ENCODE measurements at places on chromosomes 5 and 9.

DNA sequence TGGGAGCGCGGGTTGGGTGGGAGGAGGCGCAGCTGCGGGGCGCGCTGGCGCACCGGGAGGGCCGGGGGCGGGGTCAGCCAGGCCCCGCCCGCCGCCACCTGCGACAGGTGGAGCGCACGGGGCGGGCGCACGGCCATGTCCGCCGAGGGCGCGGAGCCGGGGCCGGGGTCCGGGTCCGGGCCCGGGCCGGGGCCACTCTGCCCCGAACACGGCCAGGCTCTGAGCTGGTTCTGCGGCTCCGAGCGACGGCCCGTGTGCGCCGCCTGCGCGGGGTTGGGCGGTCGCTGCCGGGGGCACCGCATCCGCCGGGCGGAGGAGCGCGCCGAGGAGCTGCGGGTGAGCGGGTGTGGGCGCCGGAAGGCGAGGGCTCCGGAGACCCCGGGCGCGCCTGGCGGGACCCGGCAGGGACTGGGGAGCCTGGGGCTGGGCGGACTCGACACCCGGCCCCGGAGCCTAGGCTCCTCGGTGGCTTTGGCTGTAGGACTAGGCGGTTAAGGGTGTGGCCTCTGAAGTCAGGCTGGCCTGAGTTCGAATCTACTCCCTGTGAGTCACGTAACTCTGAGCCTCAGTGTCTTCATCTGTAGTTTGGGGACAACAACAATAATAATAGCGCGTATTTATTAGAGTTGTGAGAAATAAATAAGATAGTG, at the start of gene BSPRY:
TSS of gene BSPRY (plus strand) at position 97 of the 650 bp plus-strand sequence. CDS start at position 136, 39 bp downstream.
- H3K27me3 ChIP-seq, result peaks cover 58% of the 10 kb centered on the region
- no peaks in the 10 kb centered on the region for H3K4me1 ChIP-seq
- no peaks in the 10 kb centered on the region for H3K36me3 ChIP-seq
- DNase-seq, result no peak
- H3K27ac ChIP-seq, result no peak within 1 kb of the TSS
- H3K4me3 ChIP-seq, result peak within 1 kb of the TSS; percentile 33

- no peaks in the 10 kb centered on the region for H3K27me3 ChIP-seq
- H3K36me3 ChIP-seq, result no peaks in the 10 kb centered on the region
- H3K4me3 ChIP-seq, result no peak overlapping the region
- H3K27ac ChIP-seq, result no peak overlapping the region
These were observed 120.2 kb upstream of the PJA2 start for GRCh38 chr5:109529987-109530386.

- H3K4me1 ChIP-seq, result no peaks in the 10 kb centered on the region
- no peak for DNase-seq
- no peak overlapping the region for H3K4me3 ChIP-seq
- H3K36me3 ChIP-seq, result no peaks in the 10 kb centered on the region
- H3K27me3 ChIP-seq, result no peaks in the 10 kb centered on the region
- H3K27ac ChIP-seq, result no peak overlapping the region
These were observed 359.5 kb downstream of the TMEM167A start for GRCh38 chr5:82717738-82718137.

DNA sequence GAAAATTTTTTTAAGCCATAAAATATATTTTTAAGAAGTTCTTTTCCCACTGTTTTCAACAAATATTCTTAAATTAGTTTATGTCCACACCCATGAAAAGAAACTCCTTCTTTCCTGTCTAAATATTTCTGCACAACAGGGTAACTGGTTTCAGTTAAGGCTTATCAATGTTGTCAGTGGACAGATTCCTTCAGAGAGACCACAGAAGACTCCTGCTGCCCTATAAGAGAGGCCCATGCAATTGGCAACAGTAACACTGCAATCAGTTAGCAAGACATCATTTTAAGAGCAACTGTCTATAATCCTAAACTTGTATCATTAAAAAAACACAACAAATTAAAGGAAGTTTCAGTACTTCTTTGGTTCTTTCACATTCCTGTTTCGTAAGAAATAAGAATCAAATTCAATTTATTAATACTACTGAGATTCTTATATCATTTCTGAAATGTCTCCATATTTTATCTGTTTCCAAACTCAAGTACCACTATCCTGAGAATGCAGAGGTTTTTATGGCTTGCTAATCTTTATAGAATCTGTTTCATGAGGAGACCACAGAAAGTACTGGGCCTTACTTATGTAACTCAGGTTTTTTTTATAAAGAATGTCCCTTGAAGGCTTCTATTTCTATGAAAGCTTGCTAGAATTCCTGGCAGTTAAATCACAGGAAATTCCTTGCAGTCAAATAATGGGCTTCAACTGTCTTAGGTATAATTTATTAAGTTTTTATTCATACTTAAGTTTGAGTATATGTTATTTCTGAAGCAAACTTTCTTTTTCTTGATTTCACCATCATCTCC, 240.2 kb downstream of the RFX3 start:
- DNase-seq, result peak; percentile 71
- H3K27me3 ChIP-seq, result no peaks in the 10 kb centered on the region
- H3K4me3 ChIP-seq, result no peak overlapping the region
- no peaks in the 10 kb centered on the region for H3K4me1 ChIP-seq
- H3K27ac ChIP-seq, result no peak overlapping the region

GRCh38 chr5:9170026-9170425, 375.8 kb downstream of the SEMA5A start:
- no peaks in the 10 kb centered on the region for H3K36me3 ChIP-seq
- H3K27me3 ChIP-seq, result no peaks in the 10 kb centered on the region

- H3K27ac ChIP-seq, result no peak overlapping the region
- DNase-seq, result no peak
- H3K36me3 ChIP-seq, result no peaks in the 10 kb centered on the region
- H3K4me1 ChIP-seq, result peaks cover 12% of the 10 kb centered on the region
These were observed 1.0 kb downstream of the CYSTM1 start for GRCh38 chr5:140176031-140176387.

DNA sequence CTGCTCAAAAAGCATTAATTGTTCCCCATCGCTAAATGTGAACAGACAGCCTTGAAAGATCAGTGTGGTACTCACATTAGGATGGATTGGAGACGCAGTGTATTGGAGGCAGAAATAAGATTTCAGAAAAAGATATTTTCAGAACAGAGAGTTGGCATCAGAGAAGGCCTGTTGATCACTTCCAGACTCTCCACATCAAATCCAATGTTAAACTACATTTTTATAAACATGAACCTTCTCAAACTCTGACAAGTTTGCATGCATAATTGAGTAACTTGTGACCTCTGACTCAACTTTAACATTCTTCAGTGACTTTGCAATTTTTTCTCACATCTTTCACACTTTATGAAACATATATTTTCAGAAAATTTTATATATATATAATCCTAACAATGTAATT, 919.6 kb upstream of the SEMA6A start:
- DNase-seq, result no peak
- no peaks in the 10 kb centered on the region for H3K36me3 ChIP-seq
- H3K27me3 ChIP-seq, result no peaks in the 10 kb centered on the region
- H3K27ac ChIP-seq, result no peak overlapping the region
- H3K4me3 ChIP-seq, result no peak overlapping the region

- no peak overlapping the region for H3K27ac ChIP-seq
- H3K27me3 ChIP-seq, result no peaks in the 10 kb centered on the region
- H3K4me1 ChIP-seq, result no peaks in the 10 kb centered on the region
- H3K36me3 ChIP-seq, result no peaks in the 10 kb centered on the region
- DNase-seq, result no peak
- H3K4me3 ChIP-seq, result no peak overlapping the region
These were observed 153.3 kb upstream of the IZUMO3 start for GRCh38 chr9:24698881-24699518.

DNA sequence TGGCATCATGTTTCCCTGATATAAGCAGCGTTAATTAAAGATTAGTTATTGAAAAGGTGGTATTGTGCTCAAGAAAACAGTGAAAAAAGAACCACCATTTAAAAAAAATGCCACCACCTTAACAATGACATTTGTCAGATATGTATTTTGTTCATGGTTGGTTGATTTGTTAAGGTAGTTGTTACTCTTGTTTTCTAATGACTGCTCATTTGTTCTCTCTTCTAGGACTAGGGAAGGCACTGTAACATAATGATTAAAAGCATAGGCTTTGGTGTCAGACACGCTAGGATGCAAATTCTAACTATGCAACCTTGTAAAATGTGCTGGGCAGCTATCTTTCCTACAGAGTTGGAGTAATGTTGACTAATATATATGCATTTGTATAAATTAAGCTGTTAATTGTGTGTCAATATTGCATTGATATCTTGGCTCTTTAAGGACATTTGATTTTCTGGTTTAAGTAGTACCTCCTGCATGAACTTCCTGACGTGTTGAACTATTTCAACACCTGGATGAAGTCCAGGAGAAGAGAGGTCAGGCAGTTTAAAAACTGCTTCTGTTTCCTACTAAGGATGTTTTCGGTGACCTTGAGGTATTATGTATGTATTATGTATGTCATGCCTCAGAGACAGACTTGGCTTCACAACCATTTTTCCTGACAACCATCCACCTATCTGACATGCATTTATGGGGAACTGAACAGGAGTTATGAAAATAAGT, 77.8 kb downstream of the MUSK start:
- H3K36me3 ChIP-seq, result no peaks in the 10 kb centered on the region
- no peak for DNase-seq
- H3K27ac ChIP-seq, result peak overlapping the region; percentile 80
- no peak overlapping the region for H3K4me3 ChIP-seq

DNA sequence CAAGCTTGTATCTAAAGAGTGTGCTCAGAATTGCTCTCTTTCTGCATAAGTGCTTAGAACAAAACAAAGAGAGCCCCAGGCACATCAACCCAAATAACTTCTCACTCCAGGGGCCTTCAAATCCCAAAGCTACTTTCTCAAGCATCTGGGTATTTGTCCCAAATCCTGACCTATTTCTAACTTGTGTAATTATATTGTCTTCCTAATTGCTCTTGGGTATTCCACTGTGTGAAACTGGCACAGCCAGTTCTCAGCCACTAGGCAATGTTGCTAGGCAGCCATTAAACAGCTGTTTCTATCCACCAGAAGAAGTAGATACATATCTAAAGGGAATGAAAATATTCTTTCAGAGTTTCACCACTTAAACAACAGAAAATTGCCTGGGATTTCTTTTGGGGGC, 198.8 kb downstream of the PRELID2 start:
- no peak for DNase-seq
- no peak overlapping the region for H3K4me3 ChIP-seq
- no peak overlapping the region for H3K27ac ChIP-seq

GRCh38 chr9:7622481-7622880, 177.1 kb downstream of the DMAC1 start:
- no peaks in the 10 kb centered on the region for H3K36me3 ChIP-seq
- H3K4me1 ChIP-seq, result no peaks in the 10 kb centered on the region
- H3K27ac ChIP-seq, result no peak overlapping the region
- no peak overlapping the region for H3K4me3 ChIP-seq
- H3K27me3 ChIP-seq, result no peaks in the 10 kb centered on the region

All from astrocyte (in vitro differentiated cells and primary cell).